ENCODE measurements at places on chromosomes 2 and 18.

GRCh38 chr2:10256031-10256514, 46.6 kb upstream of the HPCAL1 start:
- DNase-seq = no peak

DNA sequence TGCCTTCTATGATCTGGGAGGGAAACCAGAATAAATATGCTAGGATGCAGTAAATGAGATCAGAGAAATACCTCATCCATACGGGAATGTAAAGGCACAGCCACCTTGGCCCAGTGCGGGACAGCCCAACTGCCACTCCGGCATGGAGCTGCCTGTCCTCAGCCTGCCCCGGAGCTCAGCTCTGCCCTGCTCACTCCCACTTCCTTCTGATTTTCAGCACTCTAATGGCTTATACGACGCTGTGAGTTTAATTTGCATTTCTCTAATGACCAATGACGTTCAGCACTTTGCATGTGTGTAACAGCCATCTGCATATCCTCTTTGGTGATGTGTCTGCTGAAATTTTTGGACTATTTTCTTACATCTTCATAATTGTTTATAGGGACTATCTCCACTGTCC, 172.5 kb upstream of the RAB6C start:
- DNase-seq = no peak

DNA sequence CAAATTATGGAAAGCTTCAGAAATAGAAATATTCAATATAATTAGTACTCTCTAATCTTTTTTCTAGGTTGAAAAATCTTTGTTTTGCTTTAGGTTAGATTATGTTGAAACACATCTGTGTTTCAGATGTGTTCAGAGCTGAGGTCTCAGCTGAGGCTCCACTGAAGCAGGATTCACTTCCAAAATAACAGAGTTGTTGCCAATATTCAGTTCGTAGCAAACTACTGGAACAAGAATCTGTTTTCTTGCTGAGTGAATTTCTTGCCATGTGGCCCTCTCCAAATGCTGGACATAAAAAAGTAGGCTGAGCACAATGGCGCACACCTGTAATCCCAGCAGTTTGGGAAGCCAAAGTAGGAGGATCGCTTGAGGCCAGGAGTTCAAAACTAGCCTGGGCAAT, 8.7 kb downstream of the PHOSPHO2 start:
- no peak for DNase-seq

GRCh38 chr2:54099829-54100585, 15.4 kb upstream of the ACYP2 start:
- DNase-seq = no peak

DNA sequence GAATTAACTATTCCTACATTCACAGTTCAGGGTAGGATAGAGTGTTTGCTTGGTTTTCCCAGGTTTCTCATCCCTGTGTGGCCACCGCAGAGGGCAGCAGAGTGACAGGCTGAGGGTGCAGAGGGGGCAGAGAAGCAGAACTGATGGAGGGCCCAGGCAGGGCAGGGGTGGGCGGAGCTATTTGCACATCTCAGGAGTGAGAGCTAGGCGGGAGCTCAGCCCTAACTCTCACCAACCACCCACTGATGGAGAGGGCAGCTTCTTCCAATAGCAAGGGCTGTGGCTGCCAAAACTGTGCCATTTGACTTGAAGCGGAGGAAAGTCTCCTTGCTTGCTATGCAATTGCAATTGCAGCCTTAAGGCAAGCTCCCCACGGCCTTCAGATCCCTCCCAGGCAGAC, 12.0 kb upstream of the DARS1 start:
- no peak for DNase-seq

DNA sequence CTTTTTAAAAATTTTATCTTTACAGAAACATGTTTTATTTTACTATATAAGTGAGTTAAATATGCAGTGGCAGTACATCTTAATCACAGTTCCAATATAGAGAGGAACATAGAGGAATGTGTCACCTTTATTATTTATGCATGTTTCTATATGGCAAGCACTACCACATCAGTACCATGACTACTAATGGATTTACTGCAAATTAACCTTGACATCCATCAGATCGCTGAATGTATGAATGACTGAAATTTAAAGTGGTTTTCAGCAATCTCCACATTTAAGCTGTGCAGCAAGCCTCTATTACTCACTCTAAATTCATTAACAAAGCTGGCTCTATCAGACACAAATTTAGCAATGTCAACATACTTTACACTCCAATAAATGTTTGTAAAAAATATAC, 790.6 kb downstream of the NRXN1 start:
- no peak for DNase-seq

GRCh38 chr2:190210471-190210870, 109.2 kb downstream of the HIBCH start:
- no peak for DNase-seq

DNA sequence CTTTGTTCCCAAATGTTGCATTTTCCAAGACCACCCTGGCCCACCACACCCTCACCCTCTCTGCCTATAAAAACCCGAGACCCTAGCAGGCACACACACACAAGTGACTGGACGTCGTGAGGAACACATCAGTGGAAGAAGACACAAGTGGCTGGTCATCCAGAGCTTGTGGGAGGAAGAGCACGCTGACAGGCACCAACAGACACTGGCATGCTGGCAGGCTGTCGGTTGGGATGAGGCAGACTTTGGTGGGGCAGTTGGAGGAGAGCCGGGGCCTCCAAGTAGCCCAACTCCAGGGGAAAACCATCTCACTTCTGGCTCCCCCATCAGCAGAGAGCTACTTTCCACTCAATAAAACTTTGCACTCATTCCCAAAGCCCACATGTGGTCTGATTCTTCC, 225.5 kb upstream of the ZEB2 start:
- DNase-seq = no peak

DNA sequence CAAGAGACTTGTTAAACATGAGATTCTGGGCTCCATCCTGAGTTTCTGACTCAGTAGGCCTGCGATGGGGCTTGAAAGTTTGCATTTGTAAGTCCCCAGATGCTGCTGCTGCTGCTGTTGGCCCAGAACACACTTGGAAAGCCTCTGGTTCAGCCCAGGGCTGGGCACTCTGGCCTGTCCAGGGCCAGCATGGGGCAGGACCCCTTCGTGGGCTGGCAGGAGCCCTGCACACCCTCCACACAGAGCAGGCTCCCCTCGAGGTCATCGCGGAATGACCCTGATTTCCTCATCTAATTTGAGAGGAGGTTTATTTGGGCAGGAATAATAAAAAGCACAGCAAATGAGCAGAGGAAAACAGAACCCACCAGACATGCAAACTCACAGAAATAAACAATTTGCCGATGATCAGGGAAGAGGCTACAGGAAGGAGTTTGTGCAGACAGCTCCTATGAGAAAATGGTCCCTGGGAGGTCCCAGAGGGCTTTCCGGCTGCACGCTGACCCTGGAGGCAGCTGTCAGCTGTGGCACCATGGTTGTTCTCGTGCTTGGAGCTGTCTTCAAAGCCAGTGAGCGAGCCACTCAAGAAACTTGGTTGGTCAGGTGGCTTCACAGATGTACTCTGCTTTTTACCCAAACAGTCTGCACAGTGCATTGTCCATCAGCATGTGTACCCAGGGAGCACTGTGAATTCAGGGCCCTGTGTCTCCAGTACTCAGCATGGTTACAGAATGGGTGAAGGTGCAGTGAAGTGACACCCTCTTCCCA, 119.3 kb downstream of the GLI2 start:
- no peak for DNase-seq

DNA sequence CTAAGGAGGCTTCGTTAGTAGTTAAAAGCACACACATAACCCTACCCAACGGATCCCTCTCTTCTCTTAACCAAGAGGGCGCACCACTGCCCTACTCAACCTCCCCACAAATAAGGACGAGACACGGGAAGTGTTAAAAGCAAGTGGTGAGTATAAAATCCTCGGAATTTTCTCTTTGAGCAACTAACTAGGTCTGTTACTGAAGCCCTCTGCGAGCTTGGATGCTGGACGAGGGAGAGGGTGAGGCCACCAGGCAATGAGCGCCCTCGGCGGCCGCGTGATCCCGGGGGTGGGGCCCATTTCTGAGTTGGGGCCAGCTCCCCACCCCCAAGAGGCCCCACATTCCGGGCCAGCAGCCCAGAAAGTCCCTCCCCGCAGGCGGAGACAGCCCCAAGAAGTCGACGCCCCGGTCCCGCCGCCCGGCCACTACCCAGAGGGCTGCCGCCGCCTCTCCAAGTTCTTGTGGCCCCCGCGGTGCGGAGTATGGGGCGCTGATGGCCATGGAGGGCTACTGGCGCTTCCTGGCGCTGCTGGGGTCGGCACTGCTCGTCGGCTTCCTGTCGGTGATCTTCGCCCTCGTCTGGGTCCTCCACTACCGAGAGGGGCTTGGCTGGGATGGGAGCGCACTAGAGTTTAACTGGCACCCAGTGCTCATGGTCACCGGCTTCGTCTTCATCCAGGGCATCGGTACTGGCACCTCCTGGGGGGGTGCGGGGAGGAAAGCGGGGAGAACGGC, at the start of gene CYBRD1:
CYBRD1 (plus strand) TSS at position 423 of the 736 bp plus-strand sequence; CDS start at position 495, 72 bp downstream.
- DNase-seq = peak; percentile 94

- no peak for DNase-seq
Measured at GRCh38 chr2:95391641-95392310, 10.7 kb upstream of the FAHD2A start.

DNA sequence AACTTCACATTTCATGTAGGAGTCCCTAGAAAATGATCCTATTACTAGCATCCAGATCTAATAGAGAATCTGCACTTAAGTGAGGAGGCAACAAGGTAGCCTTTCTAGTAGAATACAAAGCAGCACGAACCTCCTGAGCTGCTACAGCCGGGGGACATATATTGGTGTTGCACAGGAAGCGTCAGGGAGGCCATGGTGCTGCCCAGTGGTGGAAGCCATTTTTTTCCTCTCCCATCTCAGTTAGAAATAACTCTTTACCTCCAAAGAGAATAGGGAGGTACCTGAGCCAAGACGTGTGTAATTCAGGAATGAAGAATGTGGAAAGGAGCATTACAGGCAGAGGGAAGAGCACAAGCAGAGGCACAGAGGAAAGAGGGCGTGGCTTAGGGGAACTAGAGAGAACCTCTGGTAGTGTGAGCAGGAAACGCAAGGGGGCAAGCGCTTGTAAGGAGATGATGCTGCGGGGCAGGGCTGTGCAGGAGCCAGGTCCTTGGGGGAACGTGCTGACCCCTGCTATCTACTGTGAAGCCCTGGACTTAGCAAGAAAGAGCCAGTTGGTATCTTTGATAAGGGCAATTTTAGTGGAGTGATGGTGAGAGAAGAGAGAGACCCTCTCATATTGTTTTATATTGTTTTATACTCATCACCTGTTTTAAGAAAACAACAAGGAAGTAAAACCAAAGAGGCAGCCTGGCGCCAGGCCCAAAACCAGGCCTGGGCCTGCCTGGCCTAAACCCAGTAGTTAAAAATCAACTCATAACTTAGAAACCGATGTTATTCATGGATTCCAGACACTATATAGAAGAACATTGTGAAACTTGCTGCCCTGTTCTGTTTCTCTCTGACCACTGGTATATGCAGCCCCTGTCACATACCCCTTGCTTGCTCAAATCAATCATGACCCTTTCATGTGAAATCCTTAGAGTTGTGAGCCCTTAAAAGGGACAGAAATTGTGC, 50.0 kb upstream of the TTC39C start:
- DNase-seq = no peak

GRCh38 chr2:42223855-42224268, 54.7 kb downstream of the EML4 start:
- no peak for DNase-seq

- no peak for DNase-seq
Measured at GRCh38 chr2:74548285-74548899, 5.3 kb downstream of the LOXL3 start.

DNA sequence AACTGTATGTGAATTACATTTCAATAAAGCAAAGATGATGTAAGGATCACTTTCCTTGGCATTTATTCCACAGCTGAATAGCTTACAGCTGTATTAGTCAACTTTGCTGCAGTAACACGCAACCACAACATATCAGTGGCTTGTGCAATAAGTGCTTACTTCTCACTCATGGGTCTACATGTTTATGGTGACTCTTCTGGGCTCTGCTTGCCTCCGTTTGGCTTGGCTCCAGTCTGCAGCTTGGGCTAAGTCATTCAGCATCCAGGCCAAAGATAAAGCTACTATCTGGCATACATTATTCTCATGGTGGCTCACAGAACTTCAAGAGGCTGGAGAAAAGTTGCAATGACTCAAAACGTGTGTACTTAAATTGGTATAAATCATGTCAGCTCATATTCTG, 355.0 kb downstream of the RNF144A start:
- DNase-seq = peak; percentile 55

DNA sequence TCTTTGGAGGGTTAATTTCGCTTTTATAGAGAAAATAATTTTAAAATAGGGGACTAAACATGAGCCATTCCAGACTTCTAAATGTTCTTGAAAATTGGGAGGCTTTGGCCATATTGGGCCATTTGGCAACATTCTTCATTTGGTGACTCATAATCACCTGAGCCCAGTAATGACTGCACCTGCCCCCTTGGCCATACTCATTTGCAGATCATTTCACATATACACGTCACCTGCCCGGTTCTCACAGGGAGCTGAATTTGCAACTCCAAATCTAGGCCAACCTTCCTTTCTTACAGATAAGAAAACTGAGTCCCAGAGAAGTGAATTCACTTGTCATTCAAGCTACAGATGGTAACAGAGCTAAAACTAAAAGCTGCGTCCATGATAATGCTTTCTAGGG, 289.7 kb downstream of the EPHA4 start:
- no peak for DNase-seq

DNA sequence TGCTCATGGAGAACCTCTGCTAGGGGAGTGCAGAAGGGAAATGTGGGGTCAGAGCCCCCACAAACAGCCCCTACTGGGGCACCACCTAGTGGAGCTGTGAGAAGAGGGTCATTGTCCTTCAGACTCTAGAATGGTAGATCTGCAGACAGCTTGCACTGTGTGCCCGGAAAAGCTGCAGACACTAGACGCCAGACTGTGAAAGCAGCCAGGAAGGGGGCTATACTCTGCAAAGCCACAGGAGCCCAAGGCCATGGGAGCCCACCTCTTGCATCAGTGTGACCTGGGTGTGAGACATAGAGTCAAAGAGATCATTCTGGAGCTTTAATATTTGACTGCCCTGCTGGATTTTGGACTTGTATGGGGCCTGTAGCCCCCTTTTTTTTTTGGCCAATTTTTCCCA, 60.9 kb downstream of the RPE start:
- no peak for DNase-seq

DNA sequence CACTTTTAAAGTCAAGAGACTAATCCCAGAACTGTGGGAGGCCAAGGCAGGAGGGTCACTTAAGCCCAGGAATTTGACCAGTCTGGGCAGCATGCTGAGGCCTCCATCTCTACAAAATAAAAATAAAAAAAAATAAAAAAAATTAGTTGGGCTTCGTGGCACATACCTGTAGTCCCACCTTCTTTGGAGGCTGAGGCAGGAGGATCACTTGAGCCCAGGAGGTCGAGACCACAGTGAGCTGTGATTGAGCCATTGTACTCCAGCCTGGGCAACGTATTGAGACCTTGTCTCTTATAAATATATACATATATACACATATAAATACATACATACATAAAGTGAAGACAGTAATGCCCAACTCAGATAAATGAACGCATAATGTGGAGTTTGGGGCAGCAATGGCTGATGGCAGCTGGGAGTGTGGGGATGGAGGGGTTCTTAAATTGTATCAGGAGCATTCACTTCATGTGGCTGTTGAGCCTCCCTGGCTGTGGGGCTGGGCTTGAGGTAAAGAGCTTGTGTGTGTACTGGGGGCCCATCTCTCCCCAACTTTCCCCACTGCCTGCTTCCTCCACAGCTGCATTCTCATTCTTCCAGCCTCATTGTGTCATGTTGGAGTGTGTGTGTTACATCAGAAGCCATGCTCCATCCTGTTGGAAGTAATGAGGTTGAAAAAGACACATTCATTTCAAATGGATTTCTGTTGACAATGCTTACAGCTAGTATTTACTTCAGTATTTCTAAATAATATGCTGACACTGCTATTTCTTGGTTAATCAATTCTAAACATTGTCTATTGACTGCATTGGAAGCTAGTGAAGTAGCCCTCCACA, 96.5 kb upstream of the HS6ST1 start:
- no peak for DNase-seq
